ENCODE measurements at places on chromosomes 12 and 14. TPM values are rescaled to one million over a fixed set of nuclear protein-coding genes. Genes with fewer than 3 reads are reported as not detected.

The PTPRR gene
- 0.17 TPM for total RNA-seq

The DEPDC4 gene
- total RNA-seq = 1.3 TPM

The RND1 gene
- 18.7 TPM for total RNA-seq

The PZP gene
- total RNA-seq = not detected

The TSPAN19 gene
- total RNA-seq = not detected

The KLRF1 gene
- total RNA-seq = not detected

The SLC5A8 gene
- not detected for total RNA-seq

The SIX6 gene
- total RNA-seq = not detected

The NEMP1 gene
- total RNA-seq = 18.6 TPM
